Stimulated activated memory B cell treated with anti-CD40 and anti-IgM and Interleukin-4, amounts not matched to agents 10 μg/mL and 1 μg/mL and 100 μg/mL, for 72 hours (primary cell): ENCODE measurements at places on chromosomes 5 and 9.
A peak's percentile ranks its signal among the peaks of the same experiment; 100 is the strongest.

- peak; percentile 2 for ATAC-seq
Observed at GRCh38 chr9:33167972-33168461, 881 bp upstream of the B4GALT1 start.

- no peak for ATAC-seq
Observed at GRCh38 chr5:157033071-157033583, 25.8 kb downstream of the HAVCR1 start.

- ATAC-seq: no peak
Observed at GRCh38 chr5:154293219-154293618, 102.7 kb downstream of the GALNT10 start.

GRCh38 chr5:101561018-101561417, 657.9 kb upstream of the ST8SIA4 start:
- no peak for ATAC-seq

GRCh38 chr9:81321551-81321950, 367.8 kb downstream of the TLE1 start:
- no peak for ATAC-seq

GRCh38 chr5:31981361-31981945, 192.7 kb downstream of the GOLPH3 start:
- no peak for ATAC-seq

DNA sequence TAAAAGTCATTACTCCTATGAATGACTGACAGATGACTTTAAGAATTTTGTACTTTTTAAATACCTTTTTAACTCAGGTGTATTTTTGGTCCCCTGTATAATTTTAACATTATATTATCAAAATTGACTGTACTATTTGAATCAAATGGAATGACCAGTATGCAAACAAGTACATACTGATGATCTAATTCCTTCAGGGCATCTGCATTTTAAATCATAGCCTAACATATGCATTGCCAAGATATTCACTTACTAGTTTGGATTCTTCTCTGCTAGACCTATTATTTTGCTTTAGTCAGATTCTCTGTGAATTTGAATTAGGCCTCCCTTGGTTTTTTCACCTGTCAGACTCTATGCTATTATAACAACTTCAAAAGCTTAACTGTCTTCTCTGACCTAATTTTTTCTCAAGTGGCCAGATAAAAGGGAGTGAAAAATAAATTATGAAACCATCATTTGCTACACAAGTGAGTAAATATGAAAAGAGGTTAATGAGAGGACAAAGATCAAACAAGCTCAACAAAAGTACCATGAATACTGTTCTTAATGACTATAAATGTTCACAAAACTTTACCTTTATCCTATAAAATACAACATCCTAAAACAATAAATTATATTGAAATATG, 1505.2 kb upstream of the CDH9 start:
- ATAC-seq: no peak

DNA sequence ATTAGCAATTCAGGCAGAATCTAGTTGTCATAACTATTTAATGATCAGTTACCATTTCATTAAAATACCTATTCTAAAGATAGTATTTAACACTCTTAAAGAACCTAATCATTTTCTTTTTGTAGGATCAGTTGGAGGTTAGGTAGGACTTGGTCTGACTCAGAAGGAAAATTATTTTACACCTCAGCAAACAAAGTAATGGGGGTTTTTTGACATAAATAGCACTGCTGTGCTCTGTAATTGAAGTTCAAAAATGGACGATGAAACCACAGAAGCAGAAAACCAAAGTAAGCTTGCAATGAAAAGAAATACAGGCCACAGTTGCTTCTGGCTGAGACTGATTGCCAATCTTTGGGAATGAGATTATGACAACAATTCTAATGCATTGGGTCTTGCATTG, 187.0 kb upstream of the TRPM3 start:
- no peak for ATAC-seq

GRCh38 chr5:149869411-149869821, 75.2 kb downstream of the PDE6A start:
- no peak for ATAC-seq

- no peak for ATAC-seq
Observed at GRCh38 chr5:57538341-57538955, 55.8 kb upstream of the ACTBL2 start.
